ENCODE measurements at places on chromosomes 6 and 20.

- no peak for DNase-seq
These were observed 227.0 kb upstream of the PRSS16 start for GRCh38 chr6:27020553-27020880.

GRCh38 chr20:5171790-5172164 is 45.0 kb downstream of the CDS2 start:
- no peak for DNase-seq

- no peak for DNase-seq
These were observed 207.9 kb downstream of the SAMD5 start for GRCh38 chr6:147716434-147716833.

DNA sequence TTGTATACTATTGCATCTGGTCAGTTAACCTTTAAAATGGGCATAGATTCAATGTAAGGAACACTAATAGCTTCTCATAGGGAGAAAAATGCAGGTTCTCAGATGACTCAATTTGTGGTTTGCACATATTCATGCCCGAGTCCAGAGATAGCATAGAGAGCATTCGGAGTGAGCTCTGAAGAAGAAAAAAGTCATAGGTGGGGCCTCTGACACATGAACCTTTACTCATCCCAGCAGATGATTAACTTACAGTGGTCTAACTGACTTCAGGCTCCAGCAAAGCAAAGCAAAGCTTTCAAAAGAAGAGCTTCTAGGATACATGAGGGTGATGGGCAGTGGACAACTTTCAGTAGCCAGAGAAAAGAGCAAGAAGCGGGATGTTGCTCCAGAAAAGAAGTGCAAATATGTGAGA is 55.3 kb upstream of the BTN3A2 start:
- no peak for DNase-seq

DNA sequence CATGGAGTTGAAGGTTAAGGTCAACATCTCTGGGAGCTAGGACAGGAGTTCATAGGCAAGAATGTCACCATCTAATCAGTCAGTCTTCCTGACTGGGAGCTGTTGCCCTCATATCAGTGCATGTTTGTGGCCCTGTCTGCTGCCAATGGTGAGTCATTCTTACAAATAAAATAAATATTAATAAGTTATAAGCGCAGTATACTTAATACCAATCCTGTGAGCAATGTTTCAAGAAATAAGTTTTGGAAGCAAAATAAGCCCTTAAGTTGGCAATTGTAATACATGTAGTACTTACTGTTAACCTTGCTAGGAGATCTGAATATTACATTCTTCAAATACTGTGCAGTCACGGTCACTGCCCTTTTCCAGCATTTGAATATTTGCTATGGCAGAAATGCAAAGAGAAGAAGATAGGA is 20.2 kb upstream of the MDGA1 start:
- no peak for DNase-seq

GRCh38 chr6:112085286-112086065 is 1.8 kb downstream of the TUBE1 start:
- no peak for DNase-seq

GRCh38 chr6:41626917-41627316 is 11.4 kb upstream of the MDFI start:
- DNase-seq = no peak

DNA sequence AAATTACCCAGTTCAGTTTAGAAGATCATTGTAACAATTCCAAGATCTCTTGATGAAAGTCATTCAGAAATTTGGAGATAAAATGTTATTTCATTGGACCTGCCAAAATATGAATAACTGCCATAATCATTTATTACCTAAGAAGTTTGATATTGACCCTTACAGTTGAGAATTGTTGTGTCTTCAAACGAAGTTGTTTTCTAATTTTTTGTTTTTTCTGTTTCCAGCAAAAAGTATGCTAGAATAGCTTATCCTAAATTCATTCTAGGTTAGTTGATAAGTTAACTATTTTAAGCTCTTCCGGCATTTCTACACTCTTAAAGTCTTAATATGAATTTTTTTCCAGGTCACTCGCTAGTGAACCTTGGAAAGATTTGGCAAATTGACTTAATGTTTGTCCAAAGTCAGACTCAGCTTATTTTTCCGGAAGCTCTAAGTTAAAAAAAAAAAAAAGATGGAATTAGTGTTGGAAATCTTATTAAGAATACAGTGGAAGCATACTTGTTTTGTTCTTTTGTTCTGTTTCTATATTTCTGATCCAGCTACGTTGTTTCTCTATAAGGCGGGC is 28.9 kb downstream of the CYP24A1 start:
- no peak for DNase-seq

- no peak for DNase-seq
These were observed 451.4 kb downstream of the NKAIN2 start for GRCh38 chr6:124254941-124255685.

DNA sequence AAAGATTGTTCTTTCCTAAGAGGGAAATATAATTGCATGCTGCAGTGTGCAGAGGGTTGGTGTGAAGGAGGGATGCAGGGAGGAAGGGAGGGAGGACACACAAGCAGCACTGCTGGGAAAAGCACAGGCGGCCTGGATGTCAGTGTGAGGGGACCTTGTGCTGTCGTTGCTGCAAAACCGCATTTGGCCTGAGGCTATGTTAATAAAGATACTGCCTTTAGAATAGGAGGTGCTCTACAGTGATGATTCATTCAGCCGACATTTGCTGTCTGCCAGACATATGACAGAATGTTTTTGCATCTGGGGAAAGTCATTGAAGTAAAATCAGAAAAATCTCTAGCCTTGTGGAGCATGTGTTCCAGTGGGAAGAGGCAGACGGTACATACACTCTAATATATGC is 50.5 kb upstream of the TRIM26 start:
- no peak for DNase-seq

GRCh38 chr20:47682028-47682783 is 103.1 kb downstream of the SULF2 start:
- no peak for DNase-seq

DNA sequence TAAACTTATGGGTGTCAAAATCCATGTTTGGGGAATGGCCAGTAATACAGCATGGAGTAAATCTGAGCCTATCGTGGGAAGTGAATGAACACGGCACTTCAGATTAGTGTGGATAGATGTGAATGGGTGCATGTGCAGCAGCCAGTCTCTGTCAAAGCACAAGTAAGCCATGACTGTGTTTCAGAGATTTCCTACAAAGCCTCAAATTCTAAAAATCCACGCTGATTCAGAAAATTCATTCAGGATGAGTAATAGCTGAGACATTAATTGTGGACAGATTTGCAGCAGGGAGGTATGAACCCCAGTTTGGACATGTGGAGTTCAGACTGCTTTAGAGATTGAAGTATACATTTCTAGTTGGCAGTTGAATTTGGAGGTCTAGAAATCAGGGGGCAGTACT is 115.1 kb downstream of the QKI start:
- no peak for DNase-seq

DNA sequence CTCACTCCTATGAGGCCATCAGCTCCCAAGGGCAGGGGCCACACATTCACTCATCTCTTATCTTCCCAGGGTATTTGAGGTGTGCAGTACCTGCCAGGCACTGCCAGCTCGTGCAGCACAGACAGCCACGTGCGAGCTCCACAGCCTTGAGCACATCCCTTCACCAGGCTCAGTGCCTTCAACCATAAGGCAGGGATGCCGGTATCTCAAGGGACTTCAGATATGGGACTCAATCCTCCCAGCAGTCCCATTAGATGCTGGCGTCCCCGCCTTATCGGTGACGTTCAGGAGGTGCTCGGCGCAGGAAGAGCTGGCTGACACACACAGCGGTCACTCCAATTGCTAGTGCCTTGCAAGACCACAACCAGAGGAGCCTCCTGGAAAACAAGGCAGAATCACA is 47.0 kb downstream of the EZR start:
- DNase-seq = no peak

All from NCI-H2171 (cell line).